Stimulated activated CD4-positive, alpha-beta T cell treated with anti-CD3 and anti-CD28 coated beads, Interleukin-1b, Interleukin-23, amount 100 ng/mL, for 4 hours (primary cell): ENCODE measurements at places on chromosomes 7 and 10.

DNA sequence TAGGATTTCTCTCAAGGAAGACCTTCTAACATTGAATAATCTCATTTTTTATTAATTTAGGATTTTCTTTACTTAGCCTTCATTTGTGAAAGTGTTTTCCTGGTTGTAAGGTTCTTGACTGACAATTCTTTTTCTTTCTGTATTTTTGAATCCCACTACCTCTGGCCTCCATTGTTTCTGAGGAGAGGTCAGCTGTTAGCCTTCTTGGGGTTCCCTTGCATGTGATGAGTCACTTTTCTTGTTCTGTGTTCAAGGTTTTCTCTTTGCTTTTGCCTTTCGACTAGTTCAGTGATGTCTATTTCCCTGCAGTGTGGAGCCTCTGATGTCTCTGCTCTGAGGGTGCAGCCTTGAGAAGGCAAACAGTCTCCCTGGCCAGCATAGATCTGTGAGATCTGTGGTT, 304.1 kb upstream of the ZNF32 start:
- DNase-seq, result no peak

GRCh38 chr7:88121335-88121734, 98.5 kb downstream of the SRI start:
- DNase-seq, result no peak

DNA sequence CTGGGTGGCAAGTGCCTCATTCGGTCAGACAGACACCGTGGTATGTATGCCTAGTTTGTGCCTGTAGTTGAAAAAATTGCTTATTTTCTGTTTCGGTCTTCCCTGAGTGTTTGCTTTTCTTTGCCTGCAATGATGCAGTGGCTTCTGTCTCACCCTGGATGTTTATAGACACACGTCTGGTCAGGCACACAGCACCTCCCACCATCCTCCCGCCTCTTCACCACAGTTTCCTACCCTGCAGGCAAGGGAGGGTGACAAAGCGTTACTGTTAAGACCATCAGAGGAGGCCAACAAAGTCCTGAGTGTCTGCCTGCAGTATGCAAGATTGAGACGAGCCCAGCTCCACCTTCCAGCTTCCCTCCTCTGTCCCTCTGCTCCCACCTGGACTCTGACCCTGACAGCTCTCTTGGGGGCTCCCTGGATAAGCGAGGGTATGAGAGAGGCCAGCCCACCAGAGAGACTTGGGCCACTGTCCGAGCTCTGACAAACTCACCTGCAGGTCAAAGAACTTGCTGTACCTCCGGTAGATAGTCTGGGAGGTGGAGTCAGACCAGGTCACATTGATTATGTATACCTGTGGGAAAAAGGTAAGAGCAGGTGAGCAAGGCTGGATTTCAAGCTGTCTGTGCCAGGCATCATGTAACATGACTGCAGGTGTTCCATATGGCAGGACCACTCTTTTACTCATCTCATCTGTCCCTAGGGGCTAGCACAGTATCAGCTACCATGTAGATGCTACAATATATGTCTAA, 54.4 kb downstream of the SH3PXD2A start:
- no peak for DNase-seq

GRCh38 chr7:12244129-12244528, 33.0 kb downstream of the TMEM106B start:
- no peak for DNase-seq

- DNase-seq, result no peak
Measured at GRCh38 chr10:103917302-103918052, 507 bp downstream of the STN1 start.

DNA sequence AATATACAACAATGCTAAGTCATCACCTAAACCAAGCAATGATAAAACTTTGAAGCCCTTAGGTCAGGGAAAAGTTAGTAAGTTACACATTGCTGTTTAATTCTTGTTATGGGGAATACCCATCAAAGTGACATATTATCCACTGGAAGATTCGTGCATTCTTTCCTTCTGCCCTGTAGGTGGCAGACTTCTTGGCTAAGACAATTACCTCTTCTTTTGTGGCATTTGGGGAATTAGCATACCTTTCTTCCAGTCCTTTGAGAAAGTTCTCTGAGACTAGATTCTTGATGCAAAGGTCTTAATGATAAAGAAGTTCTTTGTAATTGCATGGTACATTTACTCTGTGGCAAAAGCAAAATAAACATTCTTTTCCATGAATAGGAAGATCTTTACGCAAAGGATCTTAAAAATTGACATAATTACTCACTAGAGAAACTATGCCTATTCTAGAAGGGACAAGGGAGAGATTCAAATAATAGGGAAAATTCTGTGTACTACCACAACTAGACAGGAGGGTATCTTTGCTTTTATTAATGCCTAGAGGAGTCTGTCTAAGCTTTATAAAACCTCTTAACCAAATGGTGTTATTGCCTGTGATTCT, 395.9 kb downstream of the GRM8 start:
- DNase-seq, result no peak

- no peak for DNase-seq
Measured at GRCh38 chr10:80108576-80109239, 23.8 kb upstream of the PLAC9 start.

DNA sequence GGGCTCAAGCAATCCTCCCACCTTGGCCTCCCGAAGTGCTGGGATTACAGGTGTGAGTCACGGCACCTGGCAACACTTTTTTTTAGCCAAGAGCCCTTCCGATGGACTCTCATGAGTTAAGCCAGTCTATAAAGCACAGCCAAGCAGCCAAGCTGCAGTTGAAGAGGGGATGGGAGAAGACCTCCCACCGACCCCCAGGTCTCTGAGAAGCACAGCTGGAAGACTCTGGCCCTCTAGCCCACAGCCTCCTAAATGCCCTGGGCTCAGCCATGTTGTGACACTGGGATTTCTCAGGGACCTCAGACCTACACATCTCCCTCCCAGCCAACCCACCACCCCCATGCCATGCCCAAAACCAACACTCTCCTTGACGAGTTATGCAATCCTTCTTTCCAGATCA, 31.1 kb downstream of the CALML3 start:
- DNase-seq, result no peak

DNA sequence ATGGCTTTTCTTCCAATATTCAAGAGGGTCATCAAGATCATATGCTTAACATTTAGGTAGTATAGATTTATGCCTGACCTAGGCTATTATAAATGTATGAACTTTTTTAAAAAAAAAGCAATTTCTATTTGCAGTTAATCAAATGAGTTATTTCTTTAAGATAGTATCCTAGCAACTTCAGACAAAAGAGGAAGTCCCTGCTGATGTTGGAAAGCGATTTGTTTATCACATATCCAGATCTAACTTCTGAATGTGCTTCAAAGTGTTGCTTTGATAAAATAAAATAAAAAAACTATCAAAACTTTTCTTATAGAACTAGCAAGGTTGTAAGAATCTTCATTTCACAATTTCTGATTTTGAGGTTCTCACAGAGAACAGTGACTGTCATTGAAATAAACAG, 401.9 kb upstream of the PHF14 start:
- DNase-seq, result no peak

DNA sequence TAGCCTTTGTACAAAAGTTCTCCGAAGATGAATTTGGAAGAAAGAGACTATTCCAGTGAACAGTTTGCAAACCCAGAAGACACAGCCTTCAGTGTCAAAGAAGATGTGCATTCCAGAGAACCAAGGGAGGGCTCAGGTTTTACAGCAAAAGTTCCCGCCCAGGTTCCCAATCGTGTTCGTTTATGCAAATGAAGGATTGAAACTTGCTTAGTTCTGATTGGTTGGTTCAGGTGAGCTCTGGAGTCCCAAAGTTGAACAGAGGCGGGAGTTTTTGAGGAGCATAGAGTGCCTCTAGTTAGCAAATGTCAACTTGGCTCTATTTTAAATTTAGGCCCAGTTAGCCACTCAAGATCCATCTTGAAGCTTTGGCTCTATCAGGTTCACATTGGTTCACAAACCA, 51.3 kb downstream of the TMEM270 start:
- DNase-seq, result no peak

- no peak for DNase-seq
Measured at GRCh38 chr10:103916876-103917275, 1.1 kb downstream of the STN1 start.

DNA sequence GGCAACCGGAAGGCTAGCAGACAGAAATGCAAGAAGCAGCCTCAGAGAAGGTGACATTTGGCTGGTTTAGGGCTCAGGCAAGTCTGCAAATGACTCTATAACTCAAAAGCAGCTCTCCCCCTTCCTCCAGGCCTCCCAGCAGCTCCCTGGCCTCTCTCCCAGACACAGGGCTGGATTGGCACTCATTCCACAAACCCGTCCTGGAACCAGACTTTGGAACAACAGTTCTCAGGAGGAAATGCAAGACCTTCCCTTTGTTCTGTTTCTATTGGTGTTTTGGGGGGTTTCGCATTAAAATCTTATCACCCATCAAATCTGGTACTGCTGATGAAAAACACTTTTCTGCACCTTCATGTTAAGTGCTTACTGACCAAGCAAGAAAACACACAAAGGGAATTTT, 40.3 kb upstream of the EFCAB10 start:
- DNase-seq, result no peak

DNA sequence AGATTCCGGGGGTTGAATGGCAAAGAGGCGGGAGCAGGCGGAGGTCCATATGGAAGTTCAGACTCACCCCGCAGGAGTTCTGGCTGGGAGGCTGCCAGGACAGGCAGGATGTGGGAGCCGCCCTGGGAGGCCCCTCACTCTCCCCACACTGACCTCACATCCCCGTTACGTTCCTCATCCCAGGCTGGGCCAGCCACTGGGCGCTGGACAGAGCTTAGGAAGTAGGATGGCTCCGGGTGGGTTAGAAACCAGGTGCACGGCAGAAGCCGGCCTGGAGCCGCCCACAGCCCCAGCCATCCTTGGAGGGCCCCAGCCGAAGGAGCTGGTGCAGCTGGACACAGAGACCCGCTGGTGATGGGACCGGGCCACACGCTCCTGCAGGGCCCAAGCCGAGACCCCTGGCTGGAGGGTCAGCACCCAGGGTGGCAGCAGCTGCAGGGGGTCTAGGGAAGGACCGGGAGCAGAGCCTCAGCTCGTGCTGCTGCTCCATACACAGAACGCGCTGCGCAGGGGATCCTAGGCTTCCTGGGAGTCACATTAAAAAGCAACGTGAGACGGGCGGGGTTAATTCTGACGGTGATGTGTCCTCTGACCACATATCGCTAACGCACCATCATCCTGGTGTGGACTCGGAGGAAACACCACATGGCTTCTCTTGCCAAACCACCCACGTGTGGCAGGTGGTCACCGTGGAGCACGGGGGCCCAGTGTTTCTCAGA, 98.6 kb upstream of the DIP2C start:
- no peak for DNase-seq

DNA sequence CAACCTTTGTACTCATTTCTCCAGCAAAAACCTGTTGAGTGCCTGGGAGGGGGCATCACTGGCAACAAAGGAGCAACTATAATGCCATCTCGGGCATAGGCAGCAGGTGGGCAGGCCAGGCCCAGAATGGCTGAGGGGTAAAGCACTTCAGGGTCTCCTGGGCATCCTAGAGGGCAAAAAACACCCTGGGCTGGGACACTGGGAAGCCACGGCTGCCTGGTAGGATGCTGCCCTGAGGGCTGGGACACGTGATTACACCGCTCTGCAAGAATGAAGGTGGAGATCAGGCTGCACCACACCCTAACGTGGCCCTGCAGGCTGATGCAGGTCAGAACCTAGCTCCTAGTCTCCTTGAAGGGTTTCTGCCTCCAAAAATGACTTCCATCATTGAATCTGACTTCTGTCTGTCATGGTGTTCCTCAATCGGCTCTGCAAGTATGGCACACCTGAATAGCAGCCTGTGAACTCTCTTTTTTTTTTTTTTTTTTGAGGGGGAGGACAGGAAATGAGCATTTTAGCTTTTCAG, 4.5 kb upstream of the TRAPPC14 start:
- DNase-seq, result no peak

DNA sequence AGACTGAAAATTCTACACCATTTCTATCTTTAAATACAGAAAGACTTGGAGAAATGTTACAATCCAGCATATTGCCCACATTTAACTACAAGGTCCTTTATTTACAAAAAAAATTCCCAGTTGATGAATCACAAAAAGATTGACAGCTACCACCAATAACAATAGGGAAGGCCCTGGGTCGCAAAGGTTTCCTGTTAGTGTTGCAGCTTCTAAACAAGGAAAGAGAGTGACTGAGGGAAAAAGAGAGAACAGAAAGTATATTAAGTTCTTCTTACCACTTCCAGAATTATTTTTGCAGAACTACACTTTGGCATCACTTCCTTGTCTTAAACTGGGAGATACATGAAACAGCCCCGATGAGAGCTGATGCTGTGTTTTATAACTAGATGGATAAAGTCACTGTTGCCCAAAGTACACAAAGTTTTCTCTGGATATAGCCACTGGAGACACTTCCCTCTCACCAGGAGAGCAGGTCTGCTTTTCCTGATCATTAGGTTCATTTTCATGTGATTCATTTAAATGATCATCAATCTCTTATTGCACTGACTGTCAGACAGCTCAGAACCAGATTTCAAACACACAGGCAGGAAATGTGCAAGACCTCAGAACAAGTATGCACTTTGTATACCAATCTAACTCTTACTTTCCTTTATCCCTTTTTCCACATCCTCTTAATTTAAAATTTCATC, 57.0 kb downstream of the SHTN1 start:
- no peak for DNase-seq

- no peak for DNase-seq
Measured at GRCh38 chr7:113915956-113916355, 2.9 kb downstream of the PPP1R3A start.

DNA sequence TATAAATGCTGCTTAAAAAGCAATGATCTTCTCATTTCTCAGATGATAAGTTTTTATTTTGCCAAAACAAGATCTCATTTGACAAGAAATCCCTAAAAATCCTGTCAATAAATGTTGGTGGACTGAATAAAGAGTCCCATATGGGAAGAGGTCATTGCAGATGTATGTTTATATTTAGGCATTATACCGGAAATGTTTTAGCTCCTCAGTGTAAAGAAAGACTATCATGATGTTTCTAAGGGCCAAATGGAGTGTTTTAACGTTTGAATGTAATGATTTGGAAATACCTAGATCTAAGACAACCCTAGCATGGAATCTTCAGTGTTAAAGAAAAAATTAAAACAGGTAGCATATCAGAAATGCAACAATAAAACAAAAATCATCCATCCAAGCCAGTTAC, 457.8 kb upstream of the NFE2L3 start:
- DNase-seq, result no peak

- no peak for DNase-seq
Measured at GRCh38 chr7:41185851-41186250, 517.0 kb downstream of the INHBA start.

GRCh38 chr7:33757563-33758165, 147.7 kb upstream of the BMPER start:
- DNase-seq, result no peak
